ENCODE measurements at places on chromosomes 11 and 22.

DNA sequence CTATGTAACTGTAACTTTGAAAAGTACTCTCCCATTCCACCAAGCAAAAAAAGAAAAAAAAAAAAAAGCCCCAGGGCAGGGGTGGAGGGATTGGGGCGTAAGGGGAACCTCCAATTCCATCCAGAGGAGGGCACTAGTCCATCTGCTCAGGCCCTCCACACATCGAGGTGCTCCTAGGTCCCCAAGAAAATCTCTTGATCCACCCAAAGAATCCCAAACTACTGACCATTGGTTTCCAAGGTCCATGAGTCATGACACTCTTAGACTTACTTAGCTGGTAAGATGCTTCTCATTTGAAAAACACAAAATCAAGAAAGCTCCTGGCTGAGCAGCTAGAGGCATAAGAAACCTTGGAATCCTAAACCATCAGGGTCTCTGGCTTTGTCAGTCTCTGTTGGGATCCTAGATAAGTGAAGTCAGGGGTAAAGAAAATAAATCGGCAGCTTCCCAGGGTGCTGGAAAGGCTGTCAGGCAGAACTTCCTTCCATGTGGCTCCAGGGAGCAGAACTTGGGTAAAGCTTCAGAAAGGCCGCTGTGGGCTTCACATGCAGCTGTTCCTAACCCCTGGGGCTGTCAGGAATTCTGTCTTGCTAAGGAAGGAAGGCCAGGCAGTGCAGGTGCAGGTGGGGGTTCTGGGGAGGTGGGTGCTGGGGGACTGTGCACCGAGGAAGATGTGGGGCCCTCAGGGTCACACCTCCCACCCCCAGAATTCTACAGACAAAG lies 49.4 kb upstream of the ADA2 start:
- no peak for DNase-seq

DNA sequence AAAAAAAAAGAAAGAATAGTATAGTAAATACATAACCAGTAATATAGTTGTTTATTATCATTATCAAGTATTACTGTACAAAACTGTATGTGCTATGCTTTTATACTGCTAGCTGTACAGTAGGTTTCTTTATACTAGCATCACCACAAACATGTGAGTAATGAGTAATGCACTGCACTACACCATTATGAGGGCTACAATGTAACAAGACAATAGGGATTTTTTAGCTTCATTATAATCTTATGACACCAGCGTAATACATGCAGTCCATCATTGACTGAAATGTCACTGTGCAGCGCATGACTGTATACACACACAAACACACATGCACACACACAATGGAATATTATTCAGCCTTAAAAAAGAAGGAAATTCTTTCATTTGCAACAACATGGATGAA lies 111.5 kb upstream of the ZBED5 start:
- no peak for DNase-seq

- DNase-seq = no peak
Measured at GRCh38 chr22:17916226-17916889, 108.0 kb downstream of the MICAL3 start.

DNA sequence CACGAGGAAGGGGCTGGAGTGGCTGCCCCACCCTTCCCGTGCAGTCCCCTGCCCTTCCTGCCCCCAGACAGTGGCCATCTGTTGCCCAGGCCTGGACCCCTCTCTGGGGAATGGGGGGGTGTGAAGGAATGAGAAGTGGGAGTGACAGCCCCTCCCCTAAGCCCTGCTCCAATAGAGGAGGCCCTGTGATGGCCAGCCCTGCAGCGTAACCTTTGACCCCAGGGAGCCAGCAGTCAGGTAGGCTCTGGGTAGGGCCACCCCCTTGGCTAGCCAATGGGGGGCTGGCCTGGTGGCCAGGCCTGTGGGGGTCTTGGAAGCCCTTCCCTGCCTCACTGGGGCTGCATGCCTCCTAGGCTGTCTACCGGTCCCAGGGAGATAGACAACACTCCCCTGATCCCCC lies 6.6 kb downstream of the FLRT1 start:
- DNase-seq = no peak

GRCh38 chr11:46315033-46315738 lies 32.1 kb upstream of the DGKZ start:
- peak; percentile 92 for DNase-seq

- DNase-seq = no peak
Measured at GRCh38 chr11:92969634-92970347, at the start of gene MTNR1B. TSS of gene MTNR1B (plus strand) at chr11:92969651. CDS start at chr11:92969726, 75 bp downstream.

GRCh38 chr11:12287009-12287373 lies 90.4 kb upstream of the PARVA start:
- peak; percentile 10 for DNase-seq

GRCh38 chr11:95575517-95575916 lies 214.1 kb downstream of the FAM76B start:
- no peak for DNase-seq

DNA sequence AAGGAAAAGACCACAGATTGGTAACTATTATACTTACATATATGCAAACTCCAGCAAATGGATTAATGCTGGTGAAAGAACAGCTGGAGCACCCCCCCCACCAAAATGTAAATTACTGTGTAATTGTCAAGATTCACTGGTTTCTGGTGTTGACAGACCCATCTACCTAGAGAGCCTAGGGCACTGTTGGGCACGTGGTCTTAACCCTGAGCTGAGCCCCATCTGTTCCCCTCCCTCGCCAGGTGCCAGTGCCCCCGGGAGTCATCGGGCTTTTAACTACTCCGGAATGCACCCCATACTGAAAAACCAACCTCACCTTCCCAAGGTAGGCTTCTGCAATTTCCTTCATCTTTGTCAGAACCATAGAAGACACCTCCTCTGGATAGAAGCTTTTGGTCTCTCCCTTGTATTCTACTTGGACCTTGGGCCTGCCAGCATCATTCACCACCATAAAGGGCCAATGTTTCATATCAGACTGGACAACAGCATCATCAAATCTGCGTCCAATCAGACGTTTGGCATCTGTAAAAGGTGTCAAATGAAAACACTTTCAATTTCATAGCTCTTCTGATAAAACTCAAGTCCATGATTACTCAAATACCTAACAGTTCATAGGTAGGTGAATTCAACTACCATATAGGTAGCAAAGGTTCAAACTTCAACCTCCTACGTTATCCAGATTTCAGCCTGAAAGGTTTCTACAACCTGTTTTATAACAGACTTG lies 1.5 kb downstream of the HSPA8 start:
- DNase-seq = no peak

DNA sequence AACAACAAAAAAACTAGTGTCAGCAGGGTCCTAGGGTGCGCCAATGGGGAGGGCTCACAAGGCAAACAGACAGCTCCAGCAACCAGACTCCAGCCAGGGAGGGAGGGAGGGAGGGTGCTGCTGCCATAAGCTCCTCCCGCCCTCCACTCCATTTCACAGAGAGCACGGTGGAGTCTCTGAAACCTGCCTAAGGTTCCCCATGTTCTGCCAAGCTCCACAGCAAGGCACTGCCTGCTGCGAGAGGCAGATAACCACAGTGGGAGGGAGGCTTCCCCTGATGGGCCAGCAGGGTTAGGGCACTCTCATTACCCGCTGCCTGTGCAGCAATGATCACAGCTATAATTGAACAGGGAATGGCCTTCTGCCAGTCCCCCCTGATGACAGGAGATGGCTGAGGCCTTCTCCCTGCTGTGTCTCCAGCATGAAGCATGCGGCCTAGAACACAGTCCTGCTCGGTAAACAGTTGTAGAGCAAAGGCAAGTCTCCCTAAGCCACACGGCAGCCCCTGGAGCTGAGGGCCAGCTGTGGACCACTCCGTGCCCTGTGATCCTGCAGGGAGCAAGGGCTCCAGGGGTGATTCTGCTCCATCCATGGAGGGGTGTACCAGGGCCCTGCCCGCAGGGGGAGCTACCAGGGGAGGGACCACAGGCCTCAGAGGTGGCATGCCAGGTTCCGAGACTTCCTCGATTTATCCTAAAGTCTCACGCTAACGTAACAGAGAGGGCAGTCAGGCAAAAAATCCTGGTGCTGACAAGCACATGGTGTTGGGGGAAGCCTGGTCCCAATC lies 42.9 kb downstream of the PC start:
- no peak for DNase-seq

- no peak for DNase-seq
Measured at GRCh38 chr22:29145321-29146072, 60.2 kb upstream of the EMID1 start.

- DNase-seq = no peak
Measured at GRCh38 chr11:14813516-14813915, 78.5 kb downstream of the CYP2R1 start.

DNA sequence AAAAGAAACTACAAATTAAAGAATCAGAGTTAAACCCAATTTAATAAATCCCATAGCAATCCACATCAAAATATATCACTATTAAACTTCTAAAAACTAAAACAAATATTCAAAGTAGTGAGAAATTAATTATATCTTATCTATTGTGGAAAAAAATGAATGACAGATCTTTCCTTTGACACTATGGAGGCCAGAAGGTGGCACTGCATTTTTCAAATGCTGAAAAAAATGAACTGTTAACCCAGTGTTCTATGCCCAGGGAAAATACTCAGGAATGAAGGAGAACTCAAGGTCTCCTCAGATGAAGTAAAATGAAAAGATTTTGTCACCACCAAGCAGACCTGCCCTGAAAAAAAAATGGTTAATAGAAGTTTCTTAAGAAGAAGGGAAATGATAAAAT lies 27.7 kb downstream of the TYR start:
- no peak for DNase-seq

- peak; percentile 6 for DNase-seq
Measured at GRCh38 chr22:33465554-33465953, 407.4 kb upstream of the SYN3 start.

- DNase-seq = peak; percentile 70
Measured at GRCh38 chr11:113167599-113167998, 146.8 kb upstream of the TTC12 start.

GRCh38 chr11:1228101-1228821 lies 5.4 kb downstream of the MUC5B start:
- DNase-seq = no peak

DNA sequence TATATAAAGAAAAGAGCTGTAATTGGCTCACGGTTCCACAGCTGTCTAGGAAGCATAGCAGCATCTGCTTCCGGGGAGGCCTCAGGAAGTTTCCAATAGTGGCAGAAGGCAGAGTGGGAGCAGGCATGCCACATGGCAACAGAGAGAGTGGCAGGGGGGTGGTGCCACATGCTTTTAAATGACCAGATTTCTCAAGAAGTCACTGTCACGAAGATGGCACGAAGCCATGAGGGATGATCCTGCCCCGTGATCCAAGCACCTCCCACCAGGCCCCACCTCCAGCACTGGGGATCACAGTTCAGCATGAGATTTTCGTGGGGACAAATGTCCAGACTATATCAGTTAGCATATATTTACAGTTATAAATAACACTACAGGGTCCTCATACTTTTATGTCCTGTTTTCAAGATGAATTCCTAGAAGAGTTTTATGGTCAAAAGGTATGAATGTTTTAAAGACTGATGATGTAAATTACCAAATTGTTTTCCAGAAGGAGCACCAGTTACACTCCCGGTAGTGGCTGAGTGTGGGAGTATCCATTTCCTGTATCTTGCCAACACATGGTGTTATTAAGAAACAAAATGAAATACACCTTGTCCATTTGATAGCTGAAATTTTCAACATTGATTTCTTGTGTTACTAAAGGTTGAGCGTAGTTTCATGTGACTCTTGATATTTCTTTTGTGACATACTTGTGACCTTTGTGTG lies 19.2 kb downstream of the FAM118A start:
- DNase-seq = no peak

DNA sequence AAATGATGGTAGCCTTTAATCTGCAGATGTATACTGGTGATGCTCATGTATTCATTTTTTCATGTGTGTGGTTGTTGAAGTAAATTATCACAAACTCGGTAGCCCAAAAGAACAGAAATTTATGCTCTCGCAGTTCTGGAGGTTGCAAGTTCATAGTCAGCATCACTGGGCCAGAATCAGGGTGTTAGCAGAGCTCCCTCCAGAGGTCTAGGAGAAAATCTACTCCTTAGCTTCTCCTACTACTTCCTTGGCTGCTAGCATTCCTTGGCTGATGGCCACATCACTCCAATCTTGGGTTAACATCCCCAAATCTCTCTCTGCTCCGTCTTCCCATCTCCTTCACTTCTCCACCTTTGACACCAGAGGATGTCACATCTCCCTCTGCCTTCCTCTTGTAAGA lies 45.3 kb upstream of the GALNT18 start:
- DNase-seq = no peak

DNA sequence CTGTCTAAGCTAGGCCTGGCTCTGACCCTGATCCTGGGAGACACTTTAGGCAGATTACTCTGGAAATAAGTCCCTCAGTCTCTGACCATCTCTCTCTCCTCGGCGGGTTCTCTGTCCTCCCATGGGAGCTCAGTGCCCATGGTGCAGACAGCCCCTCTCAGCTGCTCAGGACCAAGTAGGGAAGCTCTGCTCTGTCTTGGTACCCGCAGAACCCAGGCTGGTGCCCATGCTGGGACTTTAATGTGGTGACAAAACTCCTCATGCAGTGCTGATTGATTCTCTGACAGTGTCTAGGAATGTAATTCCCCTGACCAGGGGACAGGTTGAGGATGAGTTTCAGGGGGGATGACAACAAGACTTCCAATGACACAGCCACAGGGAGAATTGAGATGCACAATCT lies 30.3 kb upstream of the GGTLC2 start:
- DNase-seq = no peak

DNA sequence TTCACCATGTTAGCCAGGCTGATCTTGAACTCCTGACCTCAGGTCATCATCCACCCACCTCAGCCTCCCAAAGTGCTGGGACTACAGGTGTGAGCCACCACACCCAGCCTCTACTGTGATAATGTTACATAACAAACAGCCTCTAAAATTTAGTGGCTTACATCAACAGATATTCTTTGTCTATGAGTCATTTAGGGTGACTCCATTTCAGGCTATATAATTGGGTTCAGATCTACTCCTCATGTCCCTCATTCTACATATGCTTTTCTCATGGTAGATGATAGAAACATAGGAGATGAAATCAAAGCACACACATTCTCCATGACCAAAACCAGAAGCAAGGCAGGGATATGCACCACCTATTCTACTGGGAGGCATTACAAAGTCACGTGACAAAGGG lies 72.7 kb downstream of the SIK2 start:
- DNase-seq = no peak

DNA sequence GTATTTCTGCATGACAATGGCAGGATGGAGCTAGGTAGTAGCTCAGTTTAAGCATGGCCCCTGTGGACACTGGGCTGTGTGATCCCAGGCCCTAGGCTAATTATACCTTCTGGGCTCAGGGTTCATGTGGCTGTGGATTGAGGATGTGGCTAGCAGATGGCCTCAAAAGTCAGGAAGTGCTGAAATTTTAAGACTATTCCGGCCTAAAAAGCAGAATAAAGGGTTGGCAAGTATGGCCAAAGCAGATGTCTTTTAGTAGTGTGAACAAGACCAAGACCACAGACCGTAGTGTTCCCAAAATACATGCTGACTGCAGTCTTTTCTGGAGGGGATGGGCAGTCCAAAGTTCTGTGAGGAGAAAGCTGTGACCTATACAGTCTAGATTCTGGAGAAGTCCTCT lies 115.7 kb upstream of the RAG2 start:
- no peak for DNase-seq

- DNase-seq = peak; percentile 24
Measured at GRCh38 chr22:26756675-26757293, 99.4 kb downstream of the MIAT start.

All from T47D (cell line).